ENCODE measurements at places on chromosomes 3 and 15.
A peak's percentile ranks its signal among the peaks of the same experiment; 100 is the strongest.

- no peak for DNase-seq
Observed at GRCh38 chr15:53693729-53694475, 65.6 kb downstream of the WDR72 start.

- DNase-seq = no peak
Observed at GRCh38 chr3:172135820-172136219, 96.4 kb downstream of the FNDC3B start.

GRCh38 chr3:157912514-157913451 is 193.4 kb downstream of the SHOX2 start:
- no peak for DNase-seq

DNA sequence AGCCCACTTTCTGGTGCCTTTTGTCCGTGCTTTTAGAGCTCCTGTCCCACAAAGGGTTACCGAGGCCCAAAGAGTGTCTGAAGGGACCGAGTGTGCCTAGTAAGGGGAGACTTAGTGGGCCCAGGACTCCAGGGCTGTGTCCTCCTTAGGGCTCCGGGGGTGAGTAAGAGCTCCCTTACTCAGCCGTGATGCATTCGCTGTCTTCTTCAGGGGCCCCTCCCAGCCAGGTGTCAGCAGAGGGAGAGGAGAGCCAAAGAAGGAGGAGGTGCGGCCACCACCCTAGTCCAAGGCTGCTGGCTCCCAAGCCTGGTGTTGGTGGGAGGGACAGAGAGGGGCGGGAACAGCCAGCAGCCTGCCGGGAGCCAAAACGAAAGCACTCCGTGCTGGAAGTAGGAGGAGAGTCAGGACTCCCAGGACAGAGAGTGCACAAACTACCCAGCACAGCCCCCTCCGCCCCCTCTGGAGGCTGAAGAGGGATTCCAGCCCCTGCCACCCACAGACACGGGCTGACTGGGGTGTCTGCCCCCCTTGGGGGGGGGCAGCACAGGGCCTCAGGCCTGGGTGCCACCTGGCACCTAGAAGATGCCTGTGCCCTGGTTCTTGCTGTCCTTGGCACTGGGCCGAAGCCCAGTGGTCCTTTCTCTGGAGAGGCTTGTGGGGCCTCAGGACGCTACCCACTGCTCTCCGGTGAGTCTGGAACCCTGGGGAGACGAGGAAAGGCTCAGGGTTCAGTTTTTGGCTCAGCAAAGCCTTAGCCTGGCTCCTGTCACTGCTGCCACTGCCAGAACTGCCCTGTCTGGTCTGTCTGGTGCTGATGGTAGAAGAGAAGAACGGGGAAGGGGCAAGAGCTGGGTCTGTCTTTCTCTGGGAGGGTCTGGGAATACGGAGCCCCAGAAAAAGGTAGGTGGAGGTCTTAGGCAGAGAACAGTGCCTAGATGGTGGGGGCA is at the start of gene IL17RC:
IL17RC (plus strand) TSS at position 365 of the 947 bp plus-strand sequence; CDS start at position 583, 218 bp downstream.
- peak; percentile 23 for DNase-seq

- no peak for DNase-seq
Observed at GRCh38 chr3:30470496-30470895, 135.9 kb upstream of the TGFBR2 start.

- no peak for DNase-seq
Observed at GRCh38 chr3:15983232-15983631, 185.5 kb upstream of the ANKRD28 start.

GRCh38 chr3:112672716-112673541 is 32.0 kb upstream of the CCDC80 start:
- DNase-seq = no peak

DNA sequence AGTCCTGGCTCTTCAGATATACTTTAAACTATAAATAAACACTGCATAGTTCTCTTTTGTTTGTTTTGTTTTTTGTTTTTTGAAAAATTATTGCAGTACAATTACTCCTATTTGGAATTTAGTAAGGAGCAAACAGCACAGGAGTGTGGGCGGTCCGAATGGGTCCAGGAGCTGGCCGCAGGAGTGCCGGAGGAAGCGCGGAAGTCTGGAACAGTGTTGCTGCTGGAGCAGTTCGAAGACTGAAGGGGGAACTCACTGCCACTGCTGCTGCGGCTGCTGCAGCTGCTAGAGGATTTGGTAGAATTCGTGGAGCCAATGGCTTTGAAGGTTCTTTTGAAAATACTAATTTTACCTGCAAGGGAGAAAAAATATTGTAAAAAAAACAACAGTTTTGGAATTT is 329.9 kb downstream of the ZNF385D start:
- DNase-seq = no peak

GRCh38 chr3:62241279-62241678 is 132.1 kb downstream of the FEZF2 start:
- DNase-seq = no peak

DNA sequence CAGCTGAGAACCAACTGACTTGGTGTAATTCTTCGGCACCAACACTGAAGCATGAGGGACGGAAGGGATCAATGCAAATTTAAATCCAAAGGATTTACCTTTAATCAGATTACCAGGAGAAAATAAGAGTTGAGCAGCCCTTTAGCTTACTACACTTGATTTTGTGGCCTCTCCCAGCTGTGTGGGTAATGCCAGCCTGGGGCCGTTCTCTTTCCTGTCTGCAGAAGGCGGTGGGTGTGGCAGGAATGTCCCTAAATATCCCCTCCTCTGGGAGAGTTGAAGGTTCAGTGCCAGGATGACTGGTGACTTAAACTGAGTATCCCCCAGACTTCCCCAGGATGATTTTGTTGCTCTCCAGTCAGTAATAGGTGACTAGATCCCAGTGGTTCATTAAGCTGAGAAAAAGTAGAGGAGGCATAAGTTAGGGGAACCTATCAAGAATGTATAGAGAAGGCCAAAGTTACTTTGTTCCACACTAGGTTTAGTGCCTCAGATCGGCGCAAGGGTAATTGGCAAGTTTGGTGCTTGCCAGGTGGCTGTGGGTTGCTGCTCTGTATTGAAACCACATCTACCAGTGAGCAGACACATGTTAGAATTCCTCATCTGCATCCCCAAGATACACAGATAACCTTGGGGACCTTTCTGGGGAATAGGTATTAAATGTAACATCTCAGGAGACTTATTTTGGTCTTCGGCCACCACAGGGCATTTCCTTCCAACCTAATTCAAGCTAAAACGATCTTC is 23.1 kb downstream of the MAPKBP1 start:
- DNase-seq = no peak

DNA sequence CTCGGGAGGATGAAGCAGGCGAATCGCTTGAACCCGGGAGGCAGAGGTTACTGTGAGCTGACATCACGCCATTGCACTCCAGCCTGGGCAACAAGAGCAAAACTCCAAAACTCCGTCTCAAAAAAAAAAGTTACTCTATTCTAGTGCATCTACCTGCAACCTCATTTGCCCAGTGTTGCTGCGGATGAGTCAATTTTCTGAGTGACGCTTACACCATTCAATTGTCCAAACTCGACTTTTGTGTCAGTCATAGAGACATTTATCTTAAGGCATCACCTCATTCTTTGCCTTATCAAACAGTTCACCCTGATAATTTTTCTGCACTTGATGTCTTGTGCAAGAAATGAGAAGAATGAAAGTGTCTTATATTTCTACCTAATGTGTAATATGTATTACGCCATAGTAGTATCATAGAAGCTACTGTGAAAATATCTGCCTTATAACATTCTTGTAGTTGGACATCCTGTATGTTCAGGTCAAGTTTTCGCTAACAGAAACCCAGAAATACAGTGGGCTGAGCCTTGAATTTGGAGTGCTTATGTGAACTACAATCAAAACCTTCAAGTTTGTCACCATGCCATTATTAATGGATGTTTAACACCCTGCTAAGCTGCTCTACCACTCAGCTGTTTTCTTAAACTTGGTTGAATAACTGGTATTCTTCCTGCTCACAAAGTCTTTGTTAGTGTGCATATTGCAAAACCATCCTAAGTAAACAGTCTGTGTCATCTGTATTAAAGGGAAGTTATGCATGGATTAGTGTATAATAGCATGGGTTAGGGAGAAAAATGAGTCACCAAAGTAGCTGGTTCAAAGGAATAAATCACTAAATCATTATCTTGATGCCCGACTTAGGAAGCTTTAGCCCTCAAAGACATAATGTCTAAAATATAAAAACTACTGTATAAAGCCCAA is 531.0 kb upstream of the NR2F2 start:
- DNase-seq = no peak

- DNase-seq = no peak
Observed at GRCh38 chr15:39376371-39376909, 204.4 kb upstream of the THBS1 start.

DNA sequence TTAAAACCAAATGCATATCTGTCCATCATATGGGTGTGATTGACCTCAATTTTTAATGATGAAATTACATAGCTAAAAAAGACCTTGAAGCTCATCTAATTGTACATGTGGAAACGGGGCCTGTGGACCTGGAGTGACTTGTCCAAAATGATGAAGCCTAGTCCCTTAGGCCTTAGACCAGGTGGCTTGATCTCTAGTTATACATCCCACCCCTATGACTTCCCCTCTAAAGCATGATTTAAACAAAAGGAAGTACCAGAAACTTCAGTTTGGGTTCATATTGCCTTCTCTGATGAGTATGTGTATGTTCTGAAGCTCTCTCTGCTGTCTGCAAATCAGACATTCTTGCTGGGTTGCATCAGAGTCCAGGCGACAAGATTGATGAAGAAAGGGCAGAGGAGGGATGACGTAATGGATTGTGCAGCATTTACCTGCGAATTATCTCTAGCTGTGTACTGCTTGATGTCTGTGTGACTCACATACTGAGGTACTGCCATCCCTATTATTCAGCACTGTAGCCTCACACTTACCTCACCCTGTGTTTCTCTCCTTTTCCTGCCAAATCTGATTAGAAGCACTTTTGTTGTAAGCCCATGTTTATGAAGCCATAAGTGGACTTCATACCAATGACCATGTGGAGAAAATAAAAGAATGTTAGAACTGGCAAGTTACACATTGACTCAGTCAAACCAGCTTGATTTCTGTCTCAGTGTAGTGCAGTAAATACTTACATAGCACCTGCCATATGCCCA is 111.5 kb downstream of the FILIP1L start:
- no peak for DNase-seq

DNA sequence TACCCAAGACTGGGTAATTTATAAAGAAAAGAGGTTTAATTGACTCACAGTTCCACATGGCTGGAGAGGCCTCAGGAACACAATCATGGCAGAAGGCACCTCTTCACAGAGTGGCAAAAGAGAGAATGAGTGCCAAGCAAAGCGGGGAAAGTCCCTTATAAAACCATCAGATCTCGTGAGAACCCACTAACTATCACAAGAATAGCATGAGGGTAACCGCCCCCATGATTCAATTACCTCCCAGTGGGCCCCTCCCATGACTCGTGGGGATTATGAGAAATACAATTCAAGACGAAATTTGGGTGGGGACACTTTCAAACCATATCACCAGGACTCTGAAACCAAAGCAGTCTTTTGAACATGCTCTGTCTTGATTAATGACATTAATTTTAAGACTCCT is 7.0 kb downstream of the RTP3 start:
- no peak for DNase-seq

DNA sequence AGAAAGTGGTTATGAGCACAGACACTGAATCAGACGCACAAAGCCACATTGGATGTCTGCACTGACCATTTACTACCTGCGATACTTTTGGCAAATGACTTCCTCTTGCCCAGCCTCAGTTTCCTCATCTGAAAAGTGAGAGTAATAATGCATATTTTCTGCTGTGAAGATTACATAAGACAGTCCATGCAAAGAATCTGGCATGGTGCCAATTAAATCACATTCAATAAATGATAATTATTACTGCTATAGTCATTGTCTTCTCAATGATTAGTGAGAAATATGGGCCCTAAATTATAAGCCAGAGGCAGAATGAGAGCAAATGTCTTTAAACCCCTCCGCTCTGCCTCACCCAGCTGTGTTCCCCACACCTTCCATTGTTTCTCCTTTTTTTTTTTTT is 16.0 kb upstream of the BCL2L10 start:
- no peak for DNase-seq

DNA sequence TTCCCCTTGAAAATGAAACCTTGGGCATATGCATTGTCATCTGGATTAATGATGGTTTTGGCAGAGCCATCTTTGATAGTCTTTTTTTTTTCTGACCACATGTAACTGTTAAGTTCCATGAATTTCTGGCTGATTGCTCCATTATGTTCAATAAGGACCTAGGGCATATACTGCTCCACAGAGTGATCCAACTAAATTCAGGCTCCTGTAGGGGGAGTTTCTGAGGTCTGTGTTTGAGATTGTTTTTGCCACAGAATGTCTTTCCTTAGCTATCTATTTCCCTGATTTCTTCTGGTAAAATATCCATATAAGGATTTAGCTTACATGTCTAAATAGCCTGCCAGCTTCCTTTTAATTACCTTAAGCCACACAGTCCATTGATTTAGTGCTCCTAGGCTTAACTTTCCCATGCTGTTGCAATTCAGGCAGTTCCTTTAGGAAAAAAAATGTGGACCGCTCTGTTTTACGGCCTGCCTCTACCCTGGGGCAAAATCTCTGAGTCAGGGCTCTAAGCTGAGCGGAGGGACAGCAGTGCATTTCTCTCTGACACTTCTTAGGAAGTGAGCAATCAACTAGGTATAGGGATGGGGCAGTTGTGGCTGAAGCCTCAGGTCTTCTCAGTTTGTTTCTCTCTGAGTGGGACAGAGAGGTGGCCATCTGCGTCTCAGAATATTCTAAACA is 796.2 kb downstream of the NR2F2 start:
- no peak for DNase-seq

GRCh38 chr15:73806698-73807483 is 53.7 kb upstream of the INSYN1 start:
- no peak for DNase-seq

DNA sequence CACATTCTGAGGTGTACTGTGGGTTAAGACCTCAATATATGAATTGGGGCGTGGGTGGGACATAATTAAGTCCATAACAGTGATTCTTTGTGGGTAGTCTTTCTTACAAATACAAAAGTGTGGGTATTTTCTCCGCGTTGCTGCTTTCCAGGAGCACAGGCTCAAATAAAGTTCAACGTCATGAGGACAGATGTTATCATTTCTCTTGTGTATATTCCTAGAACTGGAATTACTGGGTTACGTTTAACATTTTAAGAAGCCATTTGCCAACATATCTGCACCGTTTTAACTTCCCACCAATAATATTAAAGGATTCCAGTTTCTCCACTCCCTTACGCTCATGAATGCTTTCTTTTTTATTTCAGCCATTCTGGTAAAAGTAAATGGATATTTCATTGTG is 39.6 kb downstream of the ZNF860 start:
- DNase-seq = no peak

DNA sequence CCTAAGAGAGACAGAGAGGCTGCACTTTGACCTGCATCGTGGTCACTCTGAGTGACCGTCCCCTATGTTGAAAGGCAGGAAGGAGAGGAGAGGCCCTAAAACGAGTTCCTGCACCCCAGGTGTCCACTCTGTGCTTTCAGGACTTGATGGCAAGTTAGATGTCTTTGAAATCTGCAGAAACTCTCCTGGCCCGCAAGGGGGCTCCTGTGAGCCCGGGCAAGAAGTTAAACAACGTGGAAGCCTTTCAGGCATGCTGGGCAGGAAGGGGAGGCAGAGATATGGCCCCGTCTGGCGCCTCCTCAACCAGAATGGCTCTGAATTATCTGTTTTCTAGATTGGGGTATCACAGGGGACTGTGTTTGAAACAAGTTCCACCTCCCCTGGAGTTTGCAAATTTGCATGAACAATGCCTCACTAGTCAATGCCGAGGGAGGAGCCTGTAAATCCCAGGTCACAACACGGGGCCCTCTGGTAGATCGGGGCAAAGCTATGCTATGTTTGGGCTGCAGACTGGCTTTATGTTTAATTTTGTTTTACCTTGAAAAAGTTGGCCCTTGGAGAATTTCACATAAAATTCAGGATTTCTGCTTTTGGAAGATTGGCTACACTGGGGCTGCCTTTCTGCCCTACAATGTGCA is 9.8 kb downstream of the CTXND1 start:
- DNase-seq = no peak
